ENCODE measurements at places on chromosomes 13 and 19.

GRCh38 chr13:24274452-24275021 is 34.8 kb upstream of the C1QTNF9 start:
- peak; percentile 67 for DNase-seq

DNA sequence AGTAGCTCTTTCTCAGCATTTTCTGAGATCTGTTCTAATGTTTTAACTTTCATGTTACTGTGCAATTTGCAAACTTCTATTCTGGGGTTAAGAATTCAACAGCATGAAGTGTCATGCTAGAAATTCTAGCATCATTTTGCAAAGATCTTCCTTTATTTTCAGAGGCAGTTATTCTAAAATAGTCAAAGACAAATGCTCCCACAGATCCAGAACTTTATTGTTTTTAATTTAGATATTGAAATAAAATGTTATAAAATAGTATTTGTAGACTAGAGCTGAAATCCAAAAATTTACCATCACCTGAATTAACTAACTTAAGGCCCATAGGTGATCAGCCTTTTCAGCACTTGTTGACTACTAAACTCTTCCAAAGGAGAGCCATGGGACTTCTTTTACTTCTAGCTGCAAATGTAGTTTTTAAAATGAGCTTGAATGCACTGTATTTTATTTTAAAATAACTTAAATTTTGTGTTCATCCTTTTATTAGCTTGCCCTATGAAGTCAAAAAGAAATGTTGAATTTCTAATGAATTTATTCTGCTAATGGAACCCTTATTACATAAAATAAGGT is 3.2 kb downstream of the MAB21L1 start:
- no peak for DNase-seq

- DNase-seq = no peak
These were observed 6.0 kb upstream of the NKPD1 start for GRCh38 chr19:45166723-45167252.

GRCh38 chr19:44817725-44818465 is 9.0 kb downstream of the BCAM start:
- no peak for DNase-seq

GRCh38 chr13:107865318-107865575 is 350.1 kb downstream of the LIG4 start:
- DNase-seq = no peak

DNA sequence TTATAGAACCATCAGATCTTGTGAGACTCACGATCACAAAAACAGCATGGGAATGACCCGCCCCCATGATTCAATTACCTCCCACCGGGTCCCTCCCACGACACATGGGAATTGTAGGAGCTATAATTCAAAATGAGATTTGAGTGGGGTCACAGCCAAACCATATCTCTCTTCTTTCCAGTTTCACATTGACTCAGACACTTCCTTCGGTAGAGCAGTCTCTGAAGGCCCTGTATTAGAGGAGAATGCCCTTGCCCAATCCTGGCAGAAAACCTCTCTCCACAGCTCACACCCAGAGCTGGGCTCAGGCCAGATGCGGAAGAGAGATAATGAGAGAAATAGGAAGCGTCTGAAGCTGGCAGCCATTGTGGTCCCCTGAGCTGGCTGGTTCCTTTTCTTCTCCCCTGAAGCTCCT is 72.4 kb upstream of the CLDN10 start:
- peak; percentile 95 for DNase-seq

DNA sequence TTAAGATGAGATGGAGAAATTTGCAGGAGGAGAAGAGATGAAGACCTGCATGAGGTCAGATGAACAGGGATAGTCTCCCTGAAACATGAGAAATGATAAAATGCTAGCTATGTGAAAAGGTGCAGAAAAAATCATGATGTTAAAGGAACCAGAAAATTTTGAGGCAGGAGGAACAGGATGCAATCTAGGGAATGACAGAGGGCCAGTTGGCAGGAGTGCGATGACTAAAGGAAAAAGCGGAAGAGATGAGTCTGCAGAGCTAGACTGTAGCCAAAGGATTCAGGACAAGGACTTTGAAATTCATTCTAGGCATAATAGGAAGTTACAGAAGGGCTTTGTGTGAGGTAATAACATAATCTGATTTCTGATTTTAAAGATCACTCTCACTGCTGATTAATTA is 77.9 kb downstream of the TRPC4 start:
- no peak for DNase-seq
